ENCODE measurements at places on chromosomes 13 and 19.

DNA sequence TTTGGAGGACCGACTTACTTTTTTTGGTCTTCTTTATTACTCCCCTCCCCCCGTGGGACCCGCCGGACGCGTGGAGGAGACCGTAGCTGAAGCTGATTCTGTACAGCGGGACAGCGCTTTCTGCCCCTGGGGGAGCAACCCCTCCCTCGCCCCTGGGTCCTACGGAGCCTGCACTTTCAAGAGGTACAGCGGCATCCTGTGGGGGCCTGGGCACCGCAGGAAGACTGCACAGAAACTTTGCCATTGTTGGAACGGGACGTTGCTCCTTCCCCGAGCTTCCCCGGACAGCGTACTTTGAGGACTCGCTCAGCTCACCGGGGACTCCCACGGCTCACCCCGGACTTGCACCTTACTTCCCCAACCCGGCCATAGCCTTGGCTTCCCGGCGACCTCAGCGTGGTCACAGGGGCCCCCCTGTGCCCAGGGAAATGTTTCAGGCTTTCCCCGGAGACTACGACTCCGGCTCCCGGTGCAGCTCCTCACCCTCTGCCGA, 409 bp downstream of the FOSB start:
- DNase-seq = no peak

DNA sequence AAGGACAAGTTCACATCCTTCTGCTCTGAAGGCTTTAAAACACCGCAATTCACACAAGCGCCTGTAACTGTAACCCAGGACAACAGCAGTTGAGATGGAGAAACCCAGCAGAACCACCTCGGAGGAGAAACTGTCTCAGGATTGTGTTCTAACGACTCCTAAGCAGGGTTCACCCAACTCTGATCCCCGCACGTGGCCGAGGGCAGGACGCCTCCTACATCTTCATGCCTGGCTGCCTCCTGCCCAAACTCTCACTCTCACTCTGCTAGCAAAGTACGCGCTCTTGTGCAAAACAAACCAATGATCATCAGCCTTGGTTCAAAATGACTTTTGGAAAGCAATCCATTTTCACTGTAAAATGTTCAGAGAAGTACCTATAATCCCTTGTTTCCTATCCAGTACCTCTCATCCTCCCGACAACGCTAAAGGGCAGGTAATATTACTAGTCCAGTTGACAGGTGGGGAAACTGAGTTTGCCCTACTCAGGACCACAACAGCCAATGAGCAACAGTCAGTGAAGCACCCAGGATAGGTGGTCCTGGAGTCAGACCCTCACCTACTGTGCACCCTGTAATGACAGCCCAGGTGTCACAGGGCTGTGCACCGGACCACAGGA, 25.6 kb downstream of the EPS15L1 start:
- DNase-seq = no peak

DNA sequence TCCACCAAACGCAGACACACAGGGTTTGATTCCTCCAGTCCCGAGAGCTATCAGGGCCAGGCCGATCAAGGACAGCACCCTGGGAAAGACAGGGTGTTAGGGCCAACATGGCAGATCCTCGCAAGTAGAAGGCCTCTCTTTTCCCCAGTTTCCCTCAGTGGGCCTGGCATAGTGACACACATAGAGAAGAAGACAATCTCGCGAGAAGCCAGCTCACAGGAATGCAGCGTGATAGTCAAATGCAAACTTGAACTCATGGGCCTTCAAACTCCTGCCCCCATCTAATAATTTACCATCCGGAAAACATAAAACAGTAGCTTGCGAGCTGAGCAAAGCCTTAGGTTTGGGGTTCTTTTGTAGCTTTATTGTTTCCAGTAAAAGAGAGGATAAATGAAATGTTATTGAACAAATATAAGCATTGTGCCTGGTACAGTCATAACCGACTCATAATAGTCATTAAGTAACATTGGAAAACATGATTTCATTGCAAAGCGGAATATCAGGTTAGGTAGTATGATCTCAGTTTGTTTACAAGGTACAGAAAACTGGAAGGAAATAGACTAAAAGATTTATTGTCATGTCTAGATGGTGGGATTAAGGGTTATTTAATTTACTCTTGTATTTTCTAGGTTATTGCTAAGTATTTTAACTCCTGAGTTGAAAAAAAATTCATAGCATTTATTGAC, 30.5 kb downstream of the SLC15A1 start:
- DNase-seq = no peak

GRCh38 chr19:5142725-5143097, 173.8 kb downstream of the KDM4B start:
- DNase-seq = no peak

DNA sequence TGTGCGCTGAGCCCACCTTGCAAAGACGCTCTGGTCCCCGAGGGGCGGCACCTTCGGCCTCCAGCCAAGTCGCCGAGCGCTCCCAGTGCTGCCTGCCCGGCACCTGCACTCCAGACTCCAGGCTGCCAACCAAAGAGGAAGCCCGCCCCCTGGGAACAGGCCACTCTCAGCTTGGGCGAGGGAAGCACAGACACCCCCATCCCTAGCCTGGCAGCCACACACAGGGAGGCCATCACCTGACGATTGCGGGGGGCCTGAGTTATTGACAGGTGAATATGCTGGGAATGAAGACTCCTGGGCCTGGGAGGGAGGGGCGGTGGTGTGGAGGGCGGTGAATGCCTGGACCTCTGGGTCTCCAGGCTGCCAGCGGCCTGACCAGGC, 10.3 kb upstream of the ZNF492 start:
- no peak for DNase-seq

GRCh38 chr19:55188625-55189024, 8.5 kb upstream of the SYT5 start:
- DNase-seq = no peak

DNA sequence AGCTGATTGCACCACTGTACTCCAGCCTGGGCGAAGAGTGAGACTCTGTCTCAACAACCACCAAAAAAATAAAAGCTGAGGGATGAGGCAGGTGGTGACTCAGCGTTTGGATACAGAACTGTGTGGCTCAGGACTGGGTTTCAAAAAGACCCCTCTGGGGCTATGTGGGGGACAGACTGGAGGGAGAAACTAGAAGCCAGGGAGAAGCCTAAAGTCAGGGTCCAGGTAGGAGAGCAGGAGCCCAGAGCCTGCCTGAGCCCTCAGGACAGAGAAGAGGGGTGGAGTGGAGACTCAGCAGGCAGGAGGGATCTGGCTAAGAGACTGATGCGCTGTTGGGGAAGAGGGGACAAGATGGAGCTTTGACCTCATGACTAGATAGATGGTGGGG, 1.8 kb upstream of the CD37 start:
- no peak for DNase-seq

GRCh38 chr19:17209126-17210036, 5.8 kb upstream of the USE1 start:
- DNase-seq = peak; percentile 50

DNA sequence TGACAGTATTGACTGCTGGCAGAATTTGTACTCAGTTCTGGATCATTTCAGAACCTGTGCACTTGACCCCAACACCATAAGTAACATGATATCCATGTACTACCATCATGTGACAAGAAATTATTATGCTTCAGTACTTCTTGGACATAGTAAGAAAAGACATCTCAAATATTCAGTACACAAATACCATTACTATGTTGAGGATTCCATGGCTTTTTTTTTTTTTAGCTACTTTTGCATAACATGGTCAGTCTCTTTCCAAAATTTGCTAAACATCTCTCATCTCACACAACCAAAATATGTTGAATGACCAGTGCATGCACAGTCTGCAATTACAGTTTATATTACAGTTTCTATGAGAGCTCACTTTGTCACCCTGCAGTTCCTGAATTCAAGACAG, 85.3 kb downstream of the FLT1 start:
- DNase-seq = no peak

- DNase-seq = peak; percentile 30
Observed at GRCh38 chr19:16185768-16186123, 536 bp downstream of the FAM32A start.

DNA sequence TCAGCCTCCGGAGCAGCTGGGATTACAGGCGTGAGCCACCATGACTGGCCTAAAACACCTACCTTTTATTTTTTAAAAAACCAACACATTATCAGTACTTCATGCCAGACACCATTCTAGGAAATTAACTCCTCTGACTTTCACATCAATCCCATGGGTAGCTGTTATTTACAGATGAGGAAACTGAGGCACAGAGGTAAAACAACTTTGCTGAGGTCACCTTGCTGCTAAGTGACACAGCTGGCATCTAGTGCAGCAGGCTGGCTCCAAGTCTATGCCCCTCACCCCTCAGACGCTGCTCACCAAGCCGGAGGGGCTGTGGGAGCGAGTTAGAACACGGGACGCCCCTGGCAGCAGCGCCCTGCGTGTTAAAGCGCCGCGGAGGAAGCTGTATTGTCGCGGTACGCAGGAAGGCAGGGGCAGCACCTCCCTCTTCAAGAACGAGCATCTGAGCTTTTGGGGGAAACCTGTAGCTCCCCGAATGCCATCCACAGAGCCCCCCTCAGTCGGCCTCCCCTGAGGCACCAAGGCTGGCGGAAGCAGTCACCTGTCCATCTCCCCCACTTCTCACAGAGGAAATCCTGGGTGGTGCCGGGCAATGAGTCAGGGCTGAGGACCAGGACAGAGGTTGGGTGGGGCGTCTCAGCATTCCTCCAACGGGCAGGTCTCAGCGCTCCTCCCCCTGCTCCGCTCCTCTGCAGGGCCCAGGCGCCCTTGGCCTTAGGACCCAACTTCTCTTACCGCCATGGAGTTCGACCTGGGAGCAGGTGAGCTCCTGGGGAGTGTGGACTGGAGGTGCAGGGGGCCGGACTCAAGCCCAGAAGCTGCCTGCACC, at the start of gene C19orf33:
Gene C19orf33, plus strand, starts transcription at position 735 of the 835 bp plus-strand sequence. Its CDS starts 11 bp downstream, at position 746.
- DNase-seq = no peak

- DNase-seq = no peak
Observed at GRCh38 chr19:45141203-45141900, 19.4 kb downstream of the NKPD1 start.

GRCh38 chr19:16022681-16023080, 53.6 kb upstream of the TPM4 start:
- no peak for DNase-seq

DNA sequence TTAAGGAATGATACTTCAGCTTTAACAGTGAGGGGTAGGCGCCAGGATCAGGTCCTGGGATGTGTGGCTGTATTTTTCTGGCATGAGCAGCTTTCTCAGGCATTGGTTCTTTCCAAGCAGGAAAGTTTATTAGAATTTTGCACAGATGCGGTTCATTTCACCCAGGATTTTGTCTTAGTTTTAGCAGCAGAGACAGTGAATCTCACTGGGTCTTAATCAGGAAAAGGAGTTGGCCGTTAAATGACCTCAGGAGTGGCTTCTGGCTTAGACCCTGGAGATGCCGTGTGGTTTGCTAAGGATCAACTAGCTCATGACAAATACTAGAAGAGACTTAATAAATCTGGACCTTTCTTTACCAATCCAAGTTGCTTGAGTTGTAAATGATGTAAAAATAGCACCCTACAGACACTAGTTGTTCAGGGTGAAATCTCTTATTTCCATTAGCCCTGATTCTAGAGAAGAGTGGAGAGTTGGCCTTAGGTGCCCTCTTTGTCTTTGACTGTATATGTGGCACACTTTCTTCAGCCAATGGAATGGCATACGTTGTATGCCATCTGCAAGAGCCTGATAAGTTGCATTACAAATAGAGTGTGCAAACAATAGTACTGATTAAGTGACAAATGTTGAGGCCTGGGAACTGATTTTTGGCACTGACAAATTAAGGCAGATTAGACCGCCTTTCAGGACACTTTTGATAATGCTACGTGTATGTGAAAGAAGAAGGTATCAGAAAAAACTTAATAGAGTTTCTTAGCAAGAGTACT, 34.0 kb downstream of the LRCH1 start:
- no peak for DNase-seq

- peak; percentile 66 for DNase-seq
Observed at GRCh38 chr19:1264801-1265614, 4.1 kb upstream of the CIRBP start.

GRCh38 chr13:46071590-46072249, 19.2 kb upstream of the ZC3H13 start:
- no peak for DNase-seq

- DNase-seq = no peak
Observed at GRCh38 chr13:70391678-70392077, 283.4 kb upstream of the KLHL1 start.

DNA sequence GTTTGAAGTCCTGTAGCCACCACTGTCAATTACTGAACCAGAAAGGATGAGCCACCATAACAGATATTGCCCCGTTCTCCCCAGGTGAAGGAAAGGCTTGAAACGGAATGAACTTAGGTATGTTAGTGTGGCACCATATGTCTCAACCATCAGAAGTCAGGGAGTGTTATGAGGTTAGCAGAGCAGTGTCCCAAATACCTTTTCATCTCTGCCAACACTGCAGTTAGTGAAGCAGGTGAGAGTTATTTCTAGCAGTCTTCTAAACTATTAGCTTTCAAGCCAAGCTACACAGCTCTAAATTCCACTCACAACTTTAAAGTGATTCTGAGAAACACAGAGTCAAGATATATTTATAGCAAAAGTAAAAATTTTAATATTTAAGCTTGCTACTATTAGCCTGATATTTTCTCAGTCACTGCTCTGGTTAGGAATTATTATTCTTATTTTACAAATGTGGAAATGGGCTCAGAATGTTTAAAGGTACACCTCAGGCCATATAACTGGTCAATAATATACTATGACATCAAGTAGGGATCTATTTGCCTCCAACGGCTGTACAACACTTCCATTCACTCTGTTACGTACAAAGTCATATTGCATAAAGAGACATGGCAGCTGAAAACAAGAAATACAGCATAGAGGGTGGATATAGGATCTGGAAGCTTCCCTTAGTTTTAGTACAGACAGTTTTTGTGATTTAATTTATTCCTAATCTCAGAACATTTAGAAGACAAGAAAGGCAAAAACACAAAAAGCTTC, 1527.1 kb upstream of the PRR20A start:
- no peak for DNase-seq

- no peak for DNase-seq
Observed at GRCh38 chr13:80262051-80262695, 78.8 kb downstream of the SPRY2 start.

DNA sequence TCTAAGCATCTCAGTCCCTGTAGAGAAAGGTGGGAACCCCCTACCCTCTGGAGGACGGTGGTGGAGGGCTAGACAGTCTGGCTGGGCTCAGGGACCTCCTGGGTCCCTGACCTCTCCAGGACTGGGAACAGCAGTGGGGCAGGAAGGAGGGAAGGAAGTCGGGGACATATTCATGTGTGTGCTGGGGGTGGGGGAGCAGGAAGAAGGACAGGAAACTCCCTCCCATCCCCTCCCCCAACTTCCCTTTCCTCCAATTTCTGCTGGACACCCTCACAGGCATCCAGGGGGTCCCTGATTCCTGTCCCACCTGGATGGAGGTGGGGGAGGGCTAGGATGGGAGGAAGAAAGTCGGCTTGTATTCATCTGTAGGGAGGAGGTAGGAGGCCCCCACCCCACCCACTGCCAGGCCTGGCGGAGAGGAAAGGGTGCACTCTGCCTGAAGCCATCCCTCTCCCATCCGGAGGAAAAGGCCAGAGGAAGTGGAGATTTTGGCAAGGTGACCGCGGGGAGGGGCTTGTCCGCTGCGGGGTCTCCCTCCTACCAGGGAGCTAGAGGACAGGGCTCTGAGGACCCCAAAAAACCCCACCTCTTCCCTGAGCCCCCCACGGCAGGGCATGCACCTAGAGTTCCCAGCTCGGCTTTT, 2.3 kb downstream of the NOVA2 start:
- no peak for DNase-seq

GRCh38 chr13:31067416-31068118, 94.1 kb downstream of the HSPH1 start:
- DNase-seq = no peak

GRCh38 chr13:42984691-42985090, 7.3 kb downstream of the EPSTI1 start:
- no peak for DNase-seq

Data from CD4-positive, alpha-beta T cell treated with Interferon gamma for 1 hour (primary cell).